ENCODE measurements at places on chromosomes 11 and 22.

DNA sequence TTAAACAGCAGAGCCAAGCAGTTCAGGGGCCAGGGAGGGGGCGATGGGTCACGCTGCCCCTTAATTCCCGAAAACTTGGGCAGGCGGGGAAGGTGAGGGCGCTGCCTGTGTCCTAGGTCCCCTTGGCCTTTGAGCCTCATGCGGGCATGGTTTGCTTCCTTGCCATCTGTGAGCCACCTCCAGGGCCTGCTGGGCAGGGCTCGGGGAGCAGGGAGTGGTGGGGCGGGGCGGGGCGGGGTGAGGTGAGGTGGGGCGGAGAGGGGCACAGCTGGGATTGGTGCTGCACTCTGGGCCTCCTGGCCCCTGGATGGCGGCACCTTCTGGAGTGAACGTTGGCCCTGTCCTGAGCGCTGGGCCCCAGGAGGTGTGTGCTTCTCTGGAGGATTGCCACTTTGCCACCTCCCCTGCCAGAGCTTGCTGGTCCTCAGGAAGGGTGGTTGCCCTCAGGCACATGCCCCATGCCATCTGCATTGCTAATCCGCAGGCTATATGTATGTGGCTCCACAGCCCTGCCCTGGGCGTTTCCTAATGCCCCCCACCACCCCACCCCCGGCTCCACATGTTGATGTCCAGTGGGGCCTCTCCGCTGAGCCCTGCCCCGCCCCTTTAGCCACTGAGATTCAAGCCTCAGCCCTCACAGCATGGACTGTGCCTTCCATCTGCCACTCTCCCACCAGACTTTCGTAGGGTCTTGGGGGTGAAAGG, 352.5 kb downstream of the TBC1D22A start:
- DNase-seq: no peak

- no peak for DNase-seq
Measured at GRCh38 chr11:117700551-117700950, 96.5 kb downstream of the DSCAML1 start.

DNA sequence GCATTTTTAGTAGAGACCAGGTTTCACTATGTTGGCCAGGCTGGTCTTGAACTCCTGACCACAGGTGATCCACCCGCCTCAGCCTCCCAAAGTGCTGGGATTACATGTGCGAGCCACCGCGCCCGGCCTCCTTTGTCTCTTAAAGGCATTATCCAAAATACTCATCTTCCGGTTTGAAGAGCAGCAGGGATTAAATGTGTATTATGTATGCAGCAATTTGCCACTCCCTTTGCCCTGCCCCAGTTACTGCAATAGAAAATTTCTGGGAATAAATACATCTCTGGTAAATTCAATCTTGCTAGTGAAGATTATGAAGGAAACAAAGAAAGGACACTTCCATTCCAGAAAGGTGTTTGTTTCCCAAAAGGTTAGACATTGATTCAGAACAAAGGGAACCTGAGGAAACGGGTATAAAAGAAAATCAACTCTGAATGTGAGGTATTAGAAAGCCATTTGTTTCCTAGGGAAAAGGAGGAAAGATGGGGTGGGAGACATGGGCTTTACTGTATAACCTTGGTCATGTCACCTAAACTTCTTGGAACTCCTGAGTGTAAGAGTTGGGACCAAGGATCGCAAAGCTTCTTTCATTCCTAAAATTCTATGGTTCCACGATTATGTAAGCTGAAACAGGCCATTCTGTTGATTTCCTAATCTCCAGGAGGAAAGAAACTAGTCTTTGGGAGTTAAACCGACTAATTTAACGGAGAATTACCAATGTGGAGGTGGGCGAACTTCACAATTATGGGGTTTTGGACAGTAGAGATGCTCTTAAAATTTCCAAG, 959 bp upstream of the HIPK3 start:
- no peak for DNase-seq

- DNase-seq: peak; percentile 32
Measured at GRCh38 chr11:27839226-27839913, 139.1 kb upstream of the BDNF start.

GRCh38 chr22:40042312-40042711, 47.6 kb downstream of the FAM83F start:
- DNase-seq: no peak

GRCh38 chr11:62732830-62733229, 4.5 kb downstream of the TTC9C start:
- no peak for DNase-seq

DNA sequence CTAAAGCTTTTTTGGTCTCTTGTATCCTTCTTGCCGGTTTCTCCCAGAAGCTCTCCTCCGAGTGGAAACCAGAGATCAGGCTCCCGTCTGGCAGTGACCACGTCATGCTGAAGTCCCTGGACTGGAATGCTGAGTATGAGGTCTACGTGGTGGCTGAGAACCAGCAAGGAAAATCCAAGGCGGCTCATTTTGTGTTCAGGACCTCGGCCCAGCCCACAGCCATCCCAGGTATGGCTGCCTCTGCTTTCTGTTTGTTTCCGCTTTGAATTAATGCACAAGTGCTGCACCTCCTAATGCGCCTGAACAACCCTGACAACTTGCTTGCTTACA, 54.3 kb upstream of the TTC12 start:
- DNase-seq: no peak

DNA sequence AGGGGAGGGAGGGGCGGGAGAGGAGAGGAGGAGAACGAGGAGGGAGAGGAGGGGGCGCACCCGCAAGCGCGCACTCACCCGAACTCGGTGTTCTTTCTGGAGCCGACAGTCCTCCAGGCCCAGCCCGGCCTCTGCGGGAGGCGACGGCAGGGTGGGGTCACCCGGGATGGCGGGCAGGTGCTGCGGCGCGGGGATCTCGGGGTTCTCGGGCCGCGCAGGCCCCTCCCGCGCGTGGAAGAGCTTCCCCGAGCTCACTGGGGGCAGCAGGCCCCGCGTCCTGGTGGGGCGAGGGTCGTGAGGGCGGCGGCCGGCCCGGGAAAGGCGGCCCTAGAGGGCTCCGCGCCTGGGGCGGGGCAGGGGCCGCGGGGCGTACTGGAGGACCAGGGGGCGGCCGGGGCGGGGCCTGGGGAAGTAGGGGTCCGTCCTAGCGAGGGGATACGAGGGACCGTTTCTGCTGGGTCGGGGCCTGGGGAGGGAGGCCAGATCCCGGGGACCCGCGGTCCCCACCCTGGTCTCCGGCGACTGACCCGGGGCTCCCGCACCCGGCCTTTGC, 5.2 kb downstream of the LMNTD2 start:
- no peak for DNase-seq

GRCh38 chr11:3129181-3129590, 35.9 kb downstream of the OSBPL5 start:
- DNase-seq: no peak

DNA sequence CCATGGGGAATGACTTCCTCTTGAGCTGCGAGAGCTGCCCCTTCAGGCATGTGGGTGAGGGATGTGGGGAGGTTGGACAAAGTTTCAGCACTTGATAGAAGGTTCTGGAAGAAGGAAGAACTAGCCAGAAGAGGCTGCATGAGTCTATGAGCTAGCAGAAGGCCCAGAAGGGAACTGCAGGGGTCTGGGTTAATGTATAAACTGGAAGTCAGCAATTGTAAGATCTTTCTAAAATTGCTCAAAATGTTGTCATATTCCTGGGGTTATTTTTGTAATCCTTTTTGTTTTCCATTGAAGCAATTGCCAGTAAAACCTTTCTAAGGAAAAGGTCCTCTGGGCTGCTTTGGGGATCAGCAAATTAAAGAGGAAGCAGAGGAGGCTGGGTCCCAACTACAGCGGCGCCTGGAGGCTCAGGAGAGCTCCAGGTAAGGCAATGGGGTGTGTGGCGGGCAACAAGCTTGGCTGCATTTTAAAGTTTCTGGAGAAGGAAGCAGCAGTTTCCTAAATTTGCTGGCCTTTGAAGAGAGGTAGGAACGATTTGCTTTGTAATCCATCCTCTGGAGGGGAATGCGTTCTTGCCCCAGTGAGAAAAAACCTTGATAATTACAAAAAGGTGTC, 29.2 kb downstream of the ADAMTS15 start:
- no peak for DNase-seq

DNA sequence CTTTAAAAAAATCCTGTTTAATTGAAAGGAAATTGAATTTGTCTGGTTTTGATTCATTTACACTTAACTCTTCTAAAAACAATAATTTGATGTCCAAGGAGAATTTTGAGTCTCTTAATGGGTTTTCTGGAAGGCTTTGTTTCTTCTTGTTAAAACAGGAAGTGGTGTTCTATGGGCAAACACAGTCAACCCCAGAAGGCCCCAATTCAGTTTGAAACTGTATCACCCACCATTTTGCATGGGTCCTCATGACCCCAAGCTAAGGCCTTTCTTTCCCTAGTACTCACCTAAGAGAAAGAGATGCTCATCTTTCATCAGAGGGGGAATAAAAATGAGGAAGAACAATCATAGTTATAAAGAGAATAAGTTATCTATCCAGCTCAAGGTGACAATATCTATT, 10.6 kb downstream of the FLI1 start:
- DNase-seq: no peak

GRCh38 chr22:39139933-39140332, 12.5 kb downstream of the CBX7 start:
- no peak for DNase-seq

- no peak for DNase-seq
Measured at GRCh38 chr11:6237266-6237665, 1.6 kb upstream of the CNGA4 start.

DNA sequence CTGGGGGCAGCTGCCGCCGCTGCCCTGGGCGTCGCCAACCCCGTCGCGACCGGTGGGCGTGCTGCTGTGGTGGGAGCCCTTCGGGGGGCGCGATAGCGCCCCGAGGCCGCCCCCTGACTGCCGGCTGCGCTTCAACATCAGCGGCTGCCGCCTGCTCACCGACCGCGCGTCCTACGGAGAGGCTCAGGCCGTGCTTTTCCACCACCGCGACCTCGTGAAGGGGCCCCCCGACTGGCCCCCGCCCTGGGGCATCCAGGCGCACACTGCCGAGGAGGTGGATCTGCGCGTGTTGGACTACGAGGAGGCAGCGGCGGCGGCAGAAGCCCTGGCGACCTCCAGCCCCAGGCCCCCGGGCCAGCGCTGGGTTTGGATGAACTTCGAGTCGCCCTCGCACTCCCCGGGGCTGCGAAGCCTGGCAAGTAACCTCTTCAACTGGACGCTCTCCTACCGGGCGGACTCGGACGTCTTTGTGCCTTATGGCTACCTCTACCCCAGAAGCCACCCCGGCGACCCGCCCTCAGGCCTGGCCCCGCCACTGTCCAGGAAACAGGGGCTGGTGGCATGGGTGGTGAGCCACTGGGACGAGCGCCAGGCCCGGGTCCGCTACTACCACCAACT, 1.0 kb downstream of the FUT4 start:
- DNase-seq: no peak

- DNase-seq: no peak
Measured at GRCh38 chr22:19105867-19106802, 16.1 kb downstream of the DGCR2 start.

- DNase-seq: no peak
Measured at GRCh38 chr22:20999350-21000206, 2.3 kb downstream of the THAP7 start.

- peak; percentile 60 for DNase-seq
Measured at GRCh38 chr11:76209973-76210930, 4.0 kb upstream of the WNT11 start.

GRCh38 chr11:118079491-118079890, 2.6 kb downstream of the TMPRSS4 start:
- no peak for DNase-seq

All from AG08395 (cell line).